ENCODE measurements at places on chromosomes 3 and 15.

- no peak for DNase-seq
Observed at GRCh38 chr3:33202711-33203457, 15.7 kb downstream of the SUSD5 start.

DNA sequence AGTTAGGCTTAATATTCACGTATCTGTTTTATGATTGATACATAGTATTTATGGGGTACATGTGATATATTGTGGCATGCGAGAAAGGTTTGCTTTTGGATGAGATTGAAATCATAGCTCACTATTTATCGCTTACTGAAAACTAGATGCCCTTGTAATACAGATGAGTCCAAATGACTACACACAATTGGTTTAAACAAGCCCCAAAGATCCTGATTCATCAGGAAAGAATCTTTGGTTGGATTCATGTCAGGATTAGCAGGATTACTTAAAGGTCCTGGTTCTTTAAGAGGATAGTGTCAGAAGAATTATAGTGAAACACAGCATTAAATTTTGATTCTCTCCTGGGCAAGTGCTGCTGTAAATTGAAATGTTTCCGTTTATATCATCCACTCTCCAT is 18.6 kb upstream of the AADAC start:
- DNase-seq: no peak

DNA sequence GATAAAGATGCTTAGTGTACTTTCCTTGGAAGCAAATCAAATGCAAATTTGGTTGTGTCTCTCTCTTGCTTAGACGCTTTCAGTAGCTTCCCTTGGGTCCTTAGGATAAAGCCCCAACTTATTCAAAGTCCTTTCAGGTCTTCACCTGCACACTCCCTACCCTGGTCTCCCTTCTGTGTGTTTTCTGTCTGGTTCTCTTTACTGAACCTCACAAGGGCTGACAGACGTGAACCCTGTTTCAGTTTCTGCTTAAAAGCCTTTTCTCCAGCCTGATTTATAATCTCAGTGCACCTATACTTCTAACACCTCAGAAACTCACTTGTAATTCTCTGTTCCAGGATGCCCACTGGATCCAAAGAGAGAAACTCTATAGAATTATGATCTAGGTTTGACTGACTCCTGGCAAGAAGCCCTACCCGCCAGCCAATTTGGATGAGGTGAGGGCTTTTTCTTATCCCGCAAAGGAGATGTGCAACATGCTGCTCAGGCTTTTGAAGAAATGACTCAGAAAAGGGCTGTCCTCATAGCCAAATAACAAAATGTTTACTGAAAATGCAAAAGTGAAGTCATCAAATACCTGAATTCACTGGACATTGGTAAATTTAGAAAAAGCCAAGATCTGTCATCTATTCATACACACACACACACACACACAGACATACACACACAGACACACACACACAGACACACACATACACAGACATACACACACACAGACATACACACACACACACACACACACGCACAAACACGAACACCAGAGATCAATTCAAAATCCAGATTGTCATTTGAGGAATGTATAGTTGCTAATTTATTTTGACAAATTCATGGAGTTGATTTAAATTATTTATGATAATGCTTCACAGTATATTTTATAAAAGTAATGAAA is 102.4 kb upstream of the EOMES start:
- no peak for DNase-seq

- no peak for DNase-seq
Observed at GRCh38 chr3:61563313-61564271, 2.2 kb downstream of the PTPRG start.

GRCh38 chr3:159077860-159078259 is 276.0 kb downstream of the MFSD1 start:
- no peak for DNase-seq

DNA sequence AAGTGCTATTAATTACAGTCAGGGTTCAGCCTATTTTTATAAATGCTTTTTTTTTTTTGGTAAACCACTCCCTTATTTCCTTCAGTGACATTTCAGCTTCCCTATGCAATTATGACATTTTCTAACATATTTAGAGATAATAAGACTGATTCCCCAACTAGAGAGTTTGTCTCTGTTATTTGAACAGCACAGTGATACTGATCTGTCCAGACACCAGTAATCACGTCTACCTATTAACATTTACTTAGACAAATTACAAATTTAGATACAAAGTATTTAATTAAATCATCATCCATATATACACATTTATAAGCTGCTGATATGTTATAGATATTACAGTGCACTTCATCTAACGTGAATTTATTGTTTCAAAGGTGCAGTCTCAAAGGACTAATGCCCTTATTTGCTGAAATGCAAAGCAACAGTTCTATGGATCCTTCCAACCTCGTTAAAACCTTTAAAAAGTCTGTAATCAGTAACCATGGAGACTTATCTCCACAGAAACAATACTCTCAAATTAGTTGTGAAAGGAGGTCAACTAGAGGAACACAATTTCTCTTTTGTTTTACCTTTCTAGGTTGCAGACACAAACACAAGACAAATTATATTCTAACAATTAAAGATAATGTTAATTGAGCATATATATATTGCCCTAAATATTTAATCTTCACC is 1531.1 kb downstream of the SI start:
- DNase-seq: no peak

DNA sequence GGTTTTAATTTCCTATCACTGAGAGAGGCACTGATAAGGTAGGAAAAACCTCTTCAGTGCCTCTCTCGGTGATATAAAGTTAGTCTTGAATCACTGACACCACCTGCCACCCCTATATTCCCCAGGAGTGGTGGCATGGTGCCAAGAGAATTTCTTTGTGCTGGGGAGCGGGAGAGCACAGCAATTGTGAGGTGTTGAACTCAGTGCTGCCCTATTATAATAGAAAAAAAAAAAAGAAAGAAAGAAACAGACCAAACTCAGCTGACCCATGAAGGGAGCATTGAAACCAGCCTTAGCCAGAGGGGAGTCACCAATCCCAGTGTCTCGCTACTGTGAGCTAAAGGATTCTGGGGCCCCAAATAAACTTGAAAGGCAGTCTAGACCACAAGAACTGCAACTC is 201.4 kb upstream of the STT3B start:
- DNase-seq: no peak

DNA sequence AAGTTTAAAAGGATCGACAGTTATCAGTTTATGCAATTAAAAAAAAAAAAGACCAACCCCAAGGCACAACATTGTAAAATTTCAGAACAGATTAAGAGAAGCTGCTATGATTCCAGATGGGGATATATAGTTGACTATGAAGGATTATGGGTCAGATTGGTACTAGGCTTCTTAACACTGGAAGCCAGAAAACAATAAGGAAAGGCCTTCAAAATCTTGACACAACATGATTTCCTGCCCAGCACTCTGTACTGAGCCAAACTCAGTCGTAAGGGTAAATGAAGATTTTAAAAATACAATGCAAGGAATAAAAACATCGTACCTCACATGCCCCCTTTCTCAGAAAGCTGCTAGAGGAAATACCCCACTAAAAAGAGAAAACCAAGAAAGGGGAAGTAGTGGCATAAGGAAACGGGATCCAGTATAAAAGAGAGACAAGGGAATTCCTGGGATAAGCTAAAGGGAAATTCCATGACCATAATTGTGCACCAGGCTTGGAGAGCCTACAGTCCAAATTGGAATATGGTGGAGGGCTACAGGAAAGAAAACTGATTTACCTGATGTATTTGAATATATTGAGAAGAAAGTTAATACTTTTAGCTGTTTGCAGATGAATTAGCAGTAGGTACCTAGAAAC is 27.9 kb downstream of the PIAS1 start:
- no peak for DNase-seq

DNA sequence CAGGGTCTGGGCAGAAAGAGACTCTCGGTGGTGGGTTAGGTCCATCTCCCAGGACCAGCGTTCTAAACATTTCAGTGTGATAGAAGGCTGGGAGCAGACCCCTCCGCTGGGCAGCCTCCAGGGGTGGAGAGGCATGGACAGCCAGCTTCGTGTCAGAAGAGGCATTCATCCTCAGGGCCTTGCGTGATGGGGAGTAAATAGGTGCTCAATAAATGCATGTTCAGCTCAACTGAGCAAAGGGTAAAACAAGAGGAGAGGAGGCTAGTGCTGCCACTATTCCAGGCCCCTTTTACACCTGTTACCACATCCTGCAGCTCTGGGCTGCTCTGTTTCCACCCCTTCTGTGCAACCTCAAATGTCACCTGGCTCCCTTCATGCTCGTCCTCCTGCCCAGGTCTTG is 49.0 kb downstream of the SEMA5B start:
- no peak for DNase-seq

DNA sequence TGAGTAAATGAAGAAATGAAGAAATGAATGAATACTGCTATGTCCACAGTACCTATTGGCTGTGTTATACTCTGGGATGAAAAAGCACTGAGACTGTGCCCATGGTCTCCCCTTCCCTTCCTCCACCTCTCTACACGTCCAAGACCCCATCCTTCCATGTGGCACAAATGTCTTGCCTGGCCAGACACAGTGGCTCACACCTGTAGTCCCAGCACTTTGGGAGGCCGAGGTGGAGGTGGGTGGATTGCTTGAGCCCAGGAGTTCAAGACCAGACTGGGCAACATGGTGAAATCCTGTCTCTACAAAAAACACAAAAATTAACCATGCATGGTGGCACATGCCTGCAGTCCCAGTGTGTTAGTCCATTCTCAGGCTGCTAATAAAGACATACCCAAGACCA is 200.1 kb downstream of the FAM43A start:
- no peak for DNase-seq

GRCh38 chr3:158569794-158570193 is 1.2 kb upstream of the MLF1 start:
- no peak for DNase-seq

DNA sequence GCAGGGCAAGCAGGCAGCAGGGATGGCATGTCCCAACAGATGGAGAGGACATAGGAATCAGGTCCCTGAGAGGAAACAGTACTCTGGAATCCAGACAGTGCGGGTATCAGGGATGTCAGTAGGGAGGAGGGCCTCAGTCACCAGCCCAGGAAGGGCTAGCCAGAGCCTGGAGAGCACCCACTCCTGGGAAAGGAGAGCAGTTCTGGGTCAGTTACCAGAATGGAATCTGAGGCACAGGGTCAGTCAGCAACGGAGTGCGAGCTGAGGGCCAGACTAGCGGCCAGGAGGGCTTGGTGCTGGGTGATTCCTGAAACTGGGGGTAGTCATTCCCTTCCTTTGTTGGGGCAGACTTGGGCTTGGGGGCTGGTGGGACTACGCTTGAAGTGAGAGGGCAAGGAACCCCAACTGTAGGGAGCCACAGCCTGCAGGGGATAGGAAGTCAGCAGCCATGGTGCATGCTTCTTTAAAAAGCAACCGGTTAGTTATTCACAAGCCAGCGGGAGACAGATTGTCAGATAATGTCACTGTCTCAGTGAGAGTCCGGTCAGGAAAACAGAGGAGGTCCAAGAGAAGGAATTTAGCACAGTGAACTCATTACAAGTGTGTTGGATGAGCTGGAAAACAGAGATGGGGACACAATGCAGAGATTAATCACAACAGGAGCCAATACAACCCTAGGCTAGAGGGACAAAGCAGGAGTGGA is 27.9 kb downstream of the PLA1A start:
- DNase-seq: no peak

DNA sequence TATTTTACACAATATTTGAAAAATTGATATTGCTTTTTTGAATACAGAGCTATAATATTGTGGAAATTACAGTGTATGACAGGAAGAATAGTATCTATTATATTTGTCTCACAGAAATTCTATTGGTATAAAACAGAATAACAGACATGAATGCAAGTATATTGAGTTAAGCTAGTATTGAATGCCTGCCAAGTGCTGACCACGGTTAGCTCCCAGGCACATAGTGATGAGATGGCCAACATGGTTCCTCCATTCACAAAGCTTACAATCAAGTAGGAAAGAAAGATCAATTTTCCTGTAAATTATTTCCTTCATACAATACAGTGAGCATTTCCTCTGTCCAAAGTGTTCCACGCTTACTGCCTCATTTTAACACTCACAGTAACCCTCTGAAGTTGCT is 67.6 kb downstream of the TP63 start:
- no peak for DNase-seq

- no peak for DNase-seq
Observed at GRCh38 chr3:23368731-23369130, 165.6 kb downstream of the UBE2E2 start.

DNA sequence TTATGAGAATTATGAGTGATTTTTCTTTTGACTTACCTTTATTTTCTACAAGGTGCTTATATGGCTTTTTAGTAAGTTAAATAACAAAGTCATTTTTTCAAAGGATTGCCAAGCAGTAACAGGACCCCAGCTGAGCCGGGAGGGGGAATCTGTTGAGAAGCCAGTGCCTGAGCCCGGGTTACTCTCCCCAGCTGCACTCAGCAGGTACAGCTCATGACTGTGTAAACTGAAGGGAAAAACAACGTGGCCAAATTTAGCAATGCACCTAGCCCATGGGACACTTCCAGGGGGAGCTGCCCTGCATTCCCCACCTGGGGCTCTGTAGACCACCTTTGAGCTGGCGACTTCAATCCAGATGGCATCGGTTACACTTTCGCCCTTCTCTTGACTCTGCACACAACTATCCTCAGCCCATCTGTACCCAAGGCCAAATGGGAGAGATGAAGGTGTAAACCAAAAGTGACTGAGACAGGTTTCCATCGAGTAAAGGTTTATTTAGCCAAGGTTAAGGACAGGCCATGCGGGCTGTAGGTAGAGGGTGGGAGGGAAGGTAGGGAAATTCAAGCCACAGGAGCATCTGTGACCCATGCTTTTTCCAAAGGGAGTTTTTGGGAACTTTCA is 18.2 kb upstream of the HCN4 start:
- peak; percentile 46 for DNase-seq

DNA sequence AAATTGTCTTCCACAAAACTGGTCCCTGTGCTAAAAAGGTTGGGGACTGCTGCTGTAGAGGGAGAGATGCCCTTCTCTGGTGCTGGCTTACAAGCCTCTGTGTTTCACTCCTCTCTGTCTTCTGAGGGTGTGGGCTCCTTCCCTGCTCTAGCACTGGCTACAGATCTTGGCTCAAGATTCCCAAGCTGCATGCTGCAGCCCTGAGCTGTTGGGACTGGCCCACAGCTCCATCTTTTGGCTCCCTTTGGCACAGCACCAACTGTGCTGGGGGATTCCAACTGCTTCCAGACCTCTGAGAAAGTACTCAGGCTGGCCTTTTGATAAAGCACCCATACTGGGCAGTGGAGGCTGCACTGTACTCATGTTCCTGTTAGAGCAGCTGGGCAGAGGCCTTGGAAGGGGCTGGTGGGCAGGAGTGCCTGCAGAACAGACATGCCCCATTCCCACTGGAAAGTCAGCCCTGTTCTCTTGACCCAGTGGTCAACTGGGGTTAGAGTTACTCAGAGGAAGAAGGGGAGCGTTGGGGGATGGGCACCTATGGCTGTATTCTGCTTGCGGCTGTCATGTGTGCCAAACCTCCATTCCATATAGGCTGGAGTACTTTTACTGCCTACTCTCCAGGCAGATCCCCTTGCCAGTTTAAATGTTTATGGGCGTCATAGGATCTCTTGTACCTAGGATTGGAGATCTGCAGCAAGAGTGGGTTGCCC is 55.7 kb downstream of the GALK2 start:
- DNase-seq: peak; percentile 56

DNA sequence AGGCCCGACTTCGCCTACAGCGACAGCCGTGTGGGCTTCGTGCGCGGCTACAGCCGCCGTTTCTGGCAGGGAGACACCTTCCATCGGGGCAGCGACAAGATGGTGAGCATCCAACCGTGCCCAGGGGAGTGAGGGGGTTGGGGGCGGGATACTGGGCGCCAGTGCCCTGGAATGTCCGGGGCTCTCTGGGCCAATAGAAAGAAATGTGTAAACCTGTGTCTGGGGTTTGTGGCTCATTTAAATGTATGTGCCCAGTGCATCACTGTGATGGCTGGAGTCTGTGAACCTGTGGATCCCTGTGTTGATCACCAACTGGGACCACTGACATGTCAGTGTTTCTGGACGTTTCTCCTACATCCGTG is 423 bp downstream of the CHAC1 start:
- DNase-seq: no peak

Measured in iPS-NIHi11 (cell line).